Activated CD4-positive, alpha-beta memory T cell treated with anti-CD3 and anti-CD28 coated beads for 36 hours (primary cell): ENCODE measurements at places on chromosomes 12 and 14.

DNA sequence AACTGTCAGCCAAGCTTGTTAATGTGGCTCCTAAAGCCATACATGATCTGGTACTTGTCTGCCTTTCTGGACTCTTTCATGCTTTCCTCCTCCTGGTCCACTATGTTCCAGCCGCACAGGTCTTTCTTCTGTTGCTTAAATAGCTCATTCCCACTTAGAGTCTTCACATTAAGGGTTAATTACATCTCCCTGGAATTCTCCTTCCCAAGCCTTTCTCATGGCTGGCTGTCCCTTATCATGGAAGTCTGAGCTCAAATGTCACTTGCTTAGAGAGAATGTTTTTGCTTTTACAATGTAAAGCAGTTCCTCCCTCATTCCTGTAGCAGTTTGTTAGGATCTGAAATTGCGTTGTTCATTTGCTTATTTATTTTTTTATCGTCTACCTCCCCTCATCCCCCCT, 199.6 kb downstream of the TRHDE start:
- DNase-seq: no peak

GRCh38 chr14:64755781-64756221, 51.6 kb downstream of the PLEKHG3 start:
- DNase-seq: peak; percentile 91

GRCh38 chr12:94149781-94150239, 1.4 kb downstream of the PLXNC1 start:
- DNase-seq: peak; percentile 36

- no peak for DNase-seq
Measured at GRCh38 chr14:85533023-85533860, 3.3 kb downstream of the FLRT2 start.

DNA sequence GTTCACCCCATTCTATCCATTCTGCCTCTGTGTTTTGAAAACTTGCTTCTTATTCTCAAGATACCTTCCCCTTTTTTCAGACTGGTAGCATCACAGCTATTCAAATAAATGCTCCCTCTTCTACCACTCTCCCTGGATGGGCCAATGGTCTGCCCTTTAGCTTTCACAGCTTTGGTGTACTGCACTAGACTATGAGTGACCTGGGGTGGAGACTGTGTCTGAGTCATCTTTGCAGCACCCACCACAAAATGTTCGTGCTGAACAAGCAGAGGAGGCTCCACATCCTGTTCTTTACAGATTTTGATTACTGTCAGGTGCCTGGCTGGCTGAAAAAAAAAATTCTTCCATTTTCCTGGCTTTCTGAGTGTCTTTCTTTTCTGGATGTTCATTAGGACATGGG, 1104.1 kb upstream of the TMEM132C start:
- peak; percentile 68 for DNase-seq

GRCh38 chr12:97837401-97837800, 374.8 kb downstream of the RMST start:
- no peak for DNase-seq

DNA sequence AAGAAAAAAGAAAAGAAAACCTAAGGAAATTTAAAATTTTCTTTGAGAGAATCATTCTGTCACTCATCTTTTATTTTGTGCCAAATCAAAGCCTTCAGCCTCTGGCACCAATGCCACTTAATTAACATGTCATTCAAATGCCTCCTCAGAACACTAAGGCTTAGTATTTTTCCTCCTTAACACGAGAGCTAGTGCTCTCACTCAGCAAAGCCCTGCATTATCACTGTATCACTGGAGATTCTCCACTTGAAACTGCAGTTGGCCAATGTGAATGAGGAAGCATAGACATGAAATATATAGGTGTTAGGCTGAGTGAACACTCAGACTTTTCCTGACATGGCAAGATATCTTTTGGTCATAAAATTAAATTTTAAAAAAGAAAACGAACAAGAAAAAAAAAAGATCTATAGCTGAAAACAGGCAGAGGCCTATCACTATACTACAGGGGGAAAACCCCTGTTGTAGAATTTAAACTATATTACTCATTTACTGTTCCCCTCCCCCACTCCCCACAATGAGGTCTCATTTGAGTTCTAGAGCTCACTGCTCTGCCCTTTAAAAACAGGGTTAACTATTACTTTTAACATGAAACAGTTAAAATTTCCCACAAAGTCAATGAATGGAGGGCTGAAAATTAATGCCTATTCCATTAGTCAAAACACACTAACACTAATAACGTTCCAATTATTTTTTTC, 5.1 kb downstream of the MBIP start:
- DNase-seq: peak; percentile 49

DNA sequence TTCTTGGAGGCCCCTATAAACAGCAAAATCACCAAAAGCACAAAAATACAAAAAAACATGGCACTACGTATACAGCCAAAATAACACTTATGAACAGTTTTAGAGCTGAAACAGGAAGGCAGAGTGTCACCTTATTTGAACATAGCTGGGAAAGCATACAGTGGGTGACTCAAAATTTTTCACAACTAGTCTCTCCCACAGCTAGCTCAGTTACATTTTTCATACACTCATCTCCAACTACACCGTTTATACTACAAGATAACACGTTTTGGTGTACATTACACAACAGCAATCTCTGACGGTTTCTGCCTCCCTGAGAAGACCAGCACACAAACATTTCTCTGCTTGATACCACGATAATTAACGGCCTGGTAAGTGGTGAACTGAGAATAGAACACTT, 2.9 kb downstream of the RAD52 start:
- DNase-seq: no peak

- no peak for DNase-seq
Measured at GRCh38 chr12:129351481-129351880, 498.2 kb downstream of the GLT1D1 start.

GRCh38 chr12:80314741-80315140, 129.3 kb upstream of the PTPRQ start:
- no peak for DNase-seq

DNA sequence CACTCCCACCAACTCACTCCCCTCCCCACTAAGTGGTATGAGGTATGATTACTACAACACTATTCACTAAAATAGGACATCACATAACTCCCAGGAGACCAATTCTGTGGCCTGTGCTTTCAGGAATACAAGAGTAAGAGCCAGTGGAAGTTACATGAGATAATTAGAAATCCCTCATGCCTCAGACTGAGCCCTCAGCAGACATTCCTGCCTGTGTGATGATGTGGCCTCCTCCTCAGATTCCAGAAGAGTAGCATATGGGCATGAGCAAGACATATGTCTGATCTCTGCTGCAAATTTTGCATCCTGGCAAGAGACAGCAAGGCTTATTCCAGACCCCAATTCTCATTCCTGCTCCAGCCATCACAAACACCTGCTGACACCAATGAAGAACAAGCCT, 46.0 kb upstream of the BMP4 start:
- DNase-seq: no peak

GRCh38 chr12:113190761-113191160, 5.2 kb downstream of the RITA1 start:
- no peak for DNase-seq

DNA sequence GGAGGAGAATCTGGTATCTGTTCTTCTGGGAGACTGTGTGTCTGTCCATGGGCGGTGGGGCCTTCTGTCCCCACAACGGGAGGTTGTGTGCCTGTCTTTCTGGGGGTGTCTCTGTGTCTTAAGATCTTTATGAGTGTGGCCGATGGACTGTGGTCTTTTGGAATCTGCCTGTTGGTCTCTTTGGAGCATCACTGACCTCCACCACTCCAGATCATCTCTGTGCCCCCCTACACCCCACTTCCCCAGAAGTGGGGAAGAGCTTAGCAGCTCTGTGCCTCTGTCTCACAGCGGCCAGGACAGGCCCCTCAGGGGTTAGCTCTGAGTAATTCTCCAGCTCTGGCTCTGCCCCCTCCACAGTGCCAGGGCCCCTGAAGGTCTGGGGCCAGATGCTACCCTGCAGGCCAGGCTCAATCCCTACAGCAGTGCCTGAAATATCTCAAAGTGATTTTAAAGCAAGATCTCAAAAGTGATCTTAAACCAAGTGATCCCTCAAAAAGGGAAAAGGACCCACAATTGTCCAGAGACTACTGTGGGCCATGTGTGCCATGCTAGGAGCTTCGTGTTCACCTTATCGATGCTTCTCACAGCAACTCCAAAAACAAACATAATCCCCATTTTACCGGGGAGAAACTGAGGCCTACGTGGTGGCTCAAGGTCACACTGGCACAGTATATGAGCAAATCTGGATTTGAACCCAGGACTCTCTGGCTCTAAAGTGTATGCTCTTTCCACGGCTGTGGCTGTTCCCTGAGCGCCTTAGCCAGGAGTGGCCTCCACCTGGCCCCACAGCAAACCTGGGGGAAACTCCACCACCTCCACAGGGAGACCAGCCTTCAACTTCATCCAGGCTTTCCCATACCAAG, 26.0 kb upstream of the KRT78 start:
- no peak for DNase-seq

- no peak for DNase-seq
Measured at GRCh38 chr12:118463677-118464076, 87.3 kb downstream of the SUDS3 start.

- DNase-seq: no peak
Measured at GRCh38 chr14:95518045-95518751, 1.7 kb upstream of the SYNE3 start.

DNA sequence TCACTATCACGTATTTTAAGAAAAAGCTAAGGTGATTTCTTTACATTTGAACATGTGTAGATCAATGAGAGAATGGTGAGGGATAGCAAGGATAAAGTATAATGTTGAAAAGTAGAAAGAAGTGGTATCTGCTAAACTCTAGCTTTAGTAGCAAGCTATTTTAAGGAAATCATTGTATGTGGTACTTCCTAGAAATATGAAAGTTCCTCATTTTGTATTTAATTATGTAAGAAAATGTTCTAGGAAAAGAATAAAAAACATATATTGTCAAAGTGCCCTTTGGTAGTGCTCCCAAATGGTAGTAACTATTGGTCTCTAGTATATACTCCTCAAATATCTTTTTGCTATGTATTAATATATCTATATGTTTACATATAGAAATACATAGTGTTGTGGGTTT, 35.7 kb downstream of the RAB21 start:
- DNase-seq: no peak

DNA sequence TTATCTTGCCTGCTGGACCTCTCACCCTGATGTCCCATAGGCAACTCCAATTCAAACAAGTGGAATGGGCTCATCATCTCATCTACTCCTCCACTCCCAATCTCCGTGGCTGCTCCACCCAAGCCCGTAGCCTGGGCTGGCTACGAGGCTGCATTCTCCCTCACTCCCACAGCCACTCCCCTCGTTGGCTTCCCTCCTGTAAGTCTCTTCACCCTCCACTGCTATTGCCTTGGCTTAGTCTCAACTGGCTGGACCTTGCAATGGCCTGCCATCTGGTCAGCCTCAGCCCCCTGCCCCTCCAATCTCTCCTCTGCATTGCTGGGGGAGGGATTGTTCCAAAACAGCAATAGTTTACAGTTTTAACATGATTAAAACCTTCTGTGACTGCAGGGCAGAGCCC, 44.4 kb upstream of the PELI2 start:
- no peak for DNase-seq

GRCh38 chr12:121391619-121392324, 8.1 kb upstream of the RNF34 start:
- peak; percentile 66 for DNase-seq

DNA sequence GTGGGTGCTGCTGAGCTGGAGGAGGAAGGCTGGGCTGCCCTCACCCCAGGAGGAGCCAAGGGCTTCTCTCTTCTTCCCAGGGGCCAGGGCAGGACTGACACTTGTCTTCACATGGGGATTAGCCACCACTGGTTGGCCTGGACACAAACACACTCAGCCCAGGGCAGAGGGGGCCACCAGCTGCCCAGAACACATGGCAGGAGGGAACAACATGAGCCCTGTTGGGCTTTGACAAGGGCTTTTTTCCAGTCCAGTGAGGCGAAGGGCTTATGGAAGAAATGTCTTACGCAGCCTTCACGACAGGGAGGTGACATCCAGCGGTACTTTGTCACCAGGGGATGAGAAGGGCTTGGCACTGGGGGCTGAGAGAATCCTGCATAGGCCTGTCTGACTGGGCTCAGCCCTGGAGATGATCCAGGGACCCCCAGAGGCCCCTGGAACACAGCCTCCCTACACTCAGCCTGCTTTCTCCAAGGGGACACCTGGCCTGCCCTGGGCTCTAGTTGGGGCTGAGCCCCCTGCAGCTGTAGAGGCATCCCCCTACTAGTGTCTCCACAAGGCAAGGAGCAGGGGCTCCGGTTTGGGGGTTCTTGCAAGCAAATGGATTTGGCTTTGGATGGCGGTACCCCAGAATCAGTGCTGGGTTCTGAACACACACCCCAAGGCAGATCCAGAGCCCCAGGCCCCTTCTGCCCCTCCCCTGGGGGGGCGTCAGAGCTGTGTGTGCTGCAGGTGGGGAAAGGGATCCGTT, 18.9 kb downstream of the ARL6IP4 start:
- no peak for DNase-seq

GRCh38 chr12:55663391-55663790, 26.7 kb downstream of the OR10P1 start:
- DNase-seq: no peak

DNA sequence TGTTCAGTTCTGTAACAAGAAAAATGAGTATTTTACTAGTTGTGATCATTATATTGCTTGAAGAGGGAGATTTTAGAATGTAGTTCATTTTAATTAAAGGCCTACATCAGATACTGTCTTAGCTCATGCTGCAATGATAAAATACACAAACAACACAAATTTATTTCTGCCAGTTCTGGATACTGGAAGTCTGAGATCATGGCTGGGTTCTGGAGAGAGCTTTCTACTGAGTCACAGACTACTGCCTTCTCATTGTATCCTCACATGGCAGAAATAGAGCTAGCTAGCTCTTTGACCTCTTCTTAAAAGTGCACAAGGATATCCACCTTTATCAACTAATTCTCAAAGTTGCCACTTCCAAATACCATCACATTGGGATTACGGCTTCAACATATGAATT, 53.8 kb downstream of the MIS18BP1 start:
- no peak for DNase-seq

DNA sequence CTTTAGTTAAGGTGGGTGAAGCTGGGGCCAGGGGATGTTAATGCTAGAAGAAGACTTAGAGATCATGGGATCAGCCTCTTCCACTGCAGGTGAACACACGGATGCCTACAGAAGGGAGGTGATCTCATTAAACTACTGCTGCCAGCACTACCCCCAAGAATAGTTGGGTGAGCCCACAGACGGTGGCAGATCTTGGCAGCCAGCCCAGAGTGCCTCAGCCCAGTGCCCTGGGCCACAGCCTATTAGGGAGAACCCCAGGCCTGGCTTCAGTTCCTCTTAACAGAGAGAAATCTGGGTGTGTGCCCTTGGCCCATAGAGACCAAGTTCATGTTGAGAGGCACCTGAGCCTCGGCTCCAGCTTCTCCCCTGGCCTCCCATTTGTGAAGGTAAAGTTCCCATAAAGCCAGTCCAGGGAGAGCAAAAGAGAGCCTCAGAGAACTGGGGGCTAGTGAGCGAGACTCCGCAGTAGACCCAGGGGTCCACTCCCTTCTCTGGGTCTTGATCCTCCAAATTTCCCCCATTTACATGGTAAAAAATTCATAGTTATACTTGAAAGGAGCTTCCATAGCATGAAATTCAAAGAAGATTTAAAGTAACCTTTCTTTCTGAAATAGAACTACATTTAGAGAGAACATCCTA, 125.0 kb upstream of the CCND2 start:
- DNase-seq: peak; percentile 72

GRCh38 chr12:110501399-110501751, 536 bp downstream of the VPS29 start:
- no peak for DNase-seq
